ENCODE measurements at places on chromosomes 2 and 18.

- no peak for DNase-seq
Measured at GRCh38 chr2:46390036-46390435, 89.3 kb upstream of the TMEM247 start.

GRCh38 chr2:240998706-240998994, 232 bp downstream of the SNED1 start:
- DNase-seq = no peak

DNA sequence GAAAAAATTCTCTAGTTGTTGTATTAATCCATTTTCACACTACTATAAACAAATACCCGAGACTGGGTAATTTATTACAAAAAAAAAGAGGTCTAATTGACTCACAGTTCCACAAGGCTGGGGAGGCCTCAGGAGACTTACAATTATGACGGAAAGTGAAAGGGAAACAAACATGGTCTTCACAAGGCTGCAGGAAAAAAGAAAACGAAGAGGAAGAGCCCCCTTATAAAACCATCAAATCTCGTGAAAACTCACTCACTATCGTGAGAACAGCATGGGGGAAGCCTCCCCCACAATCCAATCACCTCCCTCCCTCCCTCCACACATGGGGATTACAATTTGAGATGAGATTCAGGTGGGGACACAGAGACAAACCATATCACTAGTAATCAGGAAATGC, 61.7 kb upstream of the SPTBN1 start:
- DNase-seq = peak; percentile 44

DNA sequence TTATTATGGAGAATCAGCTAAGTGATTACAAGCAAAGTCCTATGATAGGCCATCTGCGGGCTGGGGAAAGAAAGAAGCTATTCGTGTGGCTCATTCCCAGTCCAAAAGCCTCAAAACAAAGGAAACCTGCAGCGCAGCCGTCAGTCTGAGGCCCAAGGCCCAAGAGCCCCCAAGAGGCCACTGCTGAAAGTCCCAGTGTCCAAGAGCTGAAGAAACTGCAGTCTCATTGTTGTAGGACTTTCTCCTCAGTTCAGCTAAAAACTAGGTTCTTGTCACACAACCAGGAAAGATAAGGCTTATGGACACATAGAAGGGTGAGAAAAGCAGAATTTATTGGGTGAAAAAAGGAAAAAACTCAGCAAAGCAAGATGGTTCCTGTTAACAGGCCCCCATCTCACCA, 143.2 kb downstream of the RHBDD1 start:
- DNase-seq = no peak

DNA sequence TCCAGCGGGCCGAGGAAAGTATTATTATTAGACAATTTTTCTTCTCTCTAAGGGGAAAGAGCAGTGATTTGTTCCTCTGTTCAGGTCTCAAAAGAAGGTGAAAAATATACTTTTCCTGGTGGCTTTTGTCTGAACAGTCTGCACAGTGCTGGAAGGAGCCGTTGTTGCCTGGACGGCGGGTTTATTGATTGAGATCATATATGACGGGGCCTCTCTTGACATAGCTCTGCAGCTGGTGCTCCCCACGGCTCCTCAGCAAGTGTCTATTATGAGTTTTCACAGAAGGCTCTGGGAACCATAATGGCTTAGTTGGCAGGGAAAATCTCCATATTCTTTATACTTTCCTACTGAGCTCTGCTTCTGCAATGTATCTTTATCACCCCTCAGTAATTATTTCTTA, 42.9 kb downstream of the FSHR start:
- DNase-seq = no peak

DNA sequence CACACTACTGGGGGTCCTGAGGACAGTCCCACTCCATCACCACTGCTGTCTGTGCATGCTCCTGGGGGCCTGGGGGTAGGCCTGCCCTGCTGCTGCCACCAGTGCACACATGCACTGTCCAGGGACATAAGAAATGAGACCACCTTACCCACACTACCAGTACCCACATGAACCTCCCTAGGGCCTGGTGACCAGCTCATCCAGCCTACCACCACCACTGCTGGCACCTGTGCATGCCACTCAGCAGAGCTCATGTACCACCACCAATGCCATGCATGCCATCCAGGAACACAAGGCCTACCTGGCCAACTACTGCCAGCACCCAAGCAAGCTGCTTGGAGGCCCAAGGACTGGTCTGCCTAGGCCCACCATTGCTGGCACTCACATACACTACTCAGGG, 112.8 kb downstream of the BARD1 start:
- no peak for DNase-seq

DNA sequence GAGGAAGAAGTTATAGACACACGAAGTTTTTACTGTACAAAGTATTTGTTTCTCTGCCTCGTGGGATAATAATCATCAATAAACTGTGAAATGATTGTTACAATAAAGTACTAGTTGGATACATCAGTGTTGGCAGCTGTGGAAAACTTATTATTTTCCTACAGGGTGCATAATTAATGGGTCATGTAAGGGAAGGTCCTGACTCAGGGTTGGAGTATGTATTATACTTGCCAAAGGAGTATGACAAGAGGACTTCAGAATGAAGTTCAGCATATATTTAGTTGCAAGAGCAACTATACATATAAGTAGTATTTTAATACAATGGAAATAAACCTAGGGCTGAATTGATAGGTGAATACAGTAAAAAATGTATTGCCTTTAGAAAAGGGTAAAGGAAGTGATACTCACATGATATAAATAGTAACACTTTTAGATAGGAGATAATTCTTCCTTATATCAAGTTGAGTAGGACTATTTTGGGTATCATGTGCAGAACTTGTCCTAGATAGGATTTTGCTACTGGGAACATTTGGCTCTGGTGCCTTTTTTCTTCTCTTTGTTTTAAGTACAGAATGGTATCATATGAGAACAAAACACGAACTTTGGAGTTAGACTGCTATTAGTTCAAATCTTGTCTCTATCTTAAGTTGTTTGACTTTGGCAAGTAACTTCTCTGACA, 79.1 kb downstream of the PLCL1 start:
- DNase-seq = no peak

DNA sequence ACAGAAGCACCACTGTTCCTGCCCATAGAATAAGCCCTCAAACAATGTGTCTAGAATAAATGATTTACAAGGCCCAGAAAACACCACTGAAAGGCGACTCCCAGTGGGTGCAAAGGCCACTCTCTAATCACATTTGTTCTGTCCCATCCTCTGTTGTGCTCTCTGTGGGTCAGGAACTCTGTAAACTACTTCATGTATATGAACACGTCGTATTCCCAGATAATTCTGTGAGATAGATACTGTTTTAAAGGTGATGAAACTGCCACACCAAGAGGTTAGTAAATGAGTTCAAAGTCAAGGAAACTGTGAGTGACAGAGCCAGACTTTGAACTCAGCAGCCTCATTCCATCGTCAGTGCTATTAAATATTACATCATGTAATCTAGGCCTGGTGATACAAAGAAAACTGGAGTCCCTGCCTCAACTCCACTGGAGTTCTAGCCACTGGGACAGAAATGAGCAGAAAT, 269.7 kb upstream of the DCC start:
- no peak for DNase-seq

DNA sequence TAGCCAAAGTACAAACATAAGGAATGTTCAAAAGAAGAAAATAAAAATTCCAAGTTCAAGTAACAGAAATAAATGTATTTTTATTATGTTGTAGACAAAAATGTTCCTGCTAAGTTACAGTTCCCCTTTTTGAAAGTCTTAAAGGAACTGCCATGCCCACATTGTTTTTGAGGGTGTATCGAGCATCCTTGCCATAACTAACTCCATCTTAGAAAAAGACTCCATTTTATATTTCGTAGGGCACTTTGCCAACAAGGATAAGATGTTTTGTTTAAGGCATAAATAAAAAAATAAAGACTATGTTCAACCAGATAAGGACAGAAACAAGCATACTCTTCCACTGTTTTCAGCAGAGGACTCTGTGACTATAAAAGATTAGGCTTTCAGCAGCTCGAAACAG, 67.3 kb downstream of the TMEM237 start:
- no peak for DNase-seq

GRCh38 chr18:12679183-12679786, 21.4 kb upstream of the SPIRE1 start:
- no peak for DNase-seq

- DNase-seq = no peak
Measured at GRCh38 chr18:44467718-44468117, 213.0 kb upstream of the SETBP1 start.

- no peak for DNase-seq
Measured at GRCh38 chr2:1893856-1894255, 149.5 kb upstream of the PXDN start.

- no peak for DNase-seq
Measured at GRCh38 chr2:204665207-204665606, 119.9 kb downstream of the PARD3B start.

DNA sequence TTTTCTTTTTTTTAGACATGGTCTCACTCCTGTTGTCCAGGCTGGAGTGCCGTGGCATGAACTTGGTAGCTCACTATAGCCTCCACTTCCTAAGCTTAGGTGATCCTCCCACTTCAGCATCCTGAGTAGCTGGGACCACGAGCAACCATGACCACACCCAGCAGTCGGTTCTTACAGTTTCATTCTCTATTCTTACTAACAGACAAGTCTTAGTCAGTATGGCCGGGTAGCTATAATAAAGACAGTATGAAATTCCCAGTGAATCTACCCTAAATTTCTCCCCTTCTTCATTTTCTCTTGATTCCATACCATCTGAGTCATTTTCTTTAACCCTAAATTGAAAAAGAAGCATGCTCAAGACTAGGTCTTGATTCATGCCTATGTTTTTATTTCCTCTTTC, 775.3 kb upstream of the NRXN1 start:
- DNase-seq = no peak

- DNase-seq = no peak
Measured at GRCh38 chr2:83081826-83082690, 1377.0 kb downstream of the SUCLG1 start.

GRCh38 chr2:217047631-217048030, 187.8 kb upstream of the TNP1 start:
- DNase-seq = no peak

DNA sequence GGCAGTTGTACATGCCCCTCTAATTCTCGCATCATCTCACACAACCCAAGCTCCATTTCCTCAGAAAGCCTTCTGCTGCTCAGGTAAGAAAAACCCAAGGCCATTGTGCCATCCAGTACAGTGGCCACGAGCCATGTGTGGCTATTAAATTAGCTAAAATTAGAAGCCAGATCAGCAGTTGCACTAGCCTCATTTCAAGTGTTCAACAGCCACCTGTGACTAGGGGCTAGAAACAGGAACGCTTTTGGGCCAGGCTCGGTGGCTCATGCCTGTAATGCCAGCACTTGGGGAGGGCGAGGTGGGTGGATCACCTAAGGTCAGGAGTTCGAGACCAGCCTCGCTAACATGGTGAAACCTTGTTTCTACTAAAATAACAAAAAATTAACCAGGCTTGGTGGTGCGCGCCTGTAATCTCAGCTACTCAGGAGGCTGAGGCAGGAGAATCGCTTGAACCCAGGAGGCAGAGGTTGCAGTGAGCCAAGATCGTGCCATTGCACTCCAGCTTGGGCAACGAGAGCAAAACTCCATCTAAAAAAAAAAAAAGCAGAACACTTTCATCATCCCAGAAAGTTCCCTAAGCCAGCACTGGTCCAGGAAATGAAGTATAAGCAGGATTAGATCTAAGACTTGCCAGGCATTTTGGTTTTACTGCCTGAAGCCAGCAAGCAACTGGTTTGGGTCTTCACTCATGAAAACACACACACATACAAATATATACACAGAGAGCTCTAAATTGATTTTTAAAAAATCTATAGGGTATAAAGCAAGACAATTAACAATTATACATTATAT, 35.7 kb downstream of the ATP8B1 start:
- DNase-seq = no peak

DNA sequence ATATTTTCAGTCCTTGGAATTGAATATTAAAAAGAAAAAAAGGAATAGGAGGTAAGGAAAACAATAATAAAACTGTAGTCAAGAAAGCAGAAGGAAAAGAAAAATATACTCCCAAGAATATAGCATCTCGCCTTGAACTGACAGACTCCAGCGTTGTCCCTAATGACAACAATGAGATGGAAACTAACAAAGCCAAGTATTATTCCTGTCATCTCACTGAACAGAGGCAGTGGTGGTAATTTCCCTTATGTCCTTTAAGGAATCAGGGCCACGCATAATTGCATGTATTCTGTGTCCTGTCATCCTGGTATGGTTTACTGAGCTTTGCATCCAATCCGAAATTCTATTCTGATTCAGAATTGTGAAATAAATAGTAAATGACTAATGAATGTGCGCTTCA, 158.9 kb downstream of the LRRTM4 start:
- no peak for DNase-seq

DNA sequence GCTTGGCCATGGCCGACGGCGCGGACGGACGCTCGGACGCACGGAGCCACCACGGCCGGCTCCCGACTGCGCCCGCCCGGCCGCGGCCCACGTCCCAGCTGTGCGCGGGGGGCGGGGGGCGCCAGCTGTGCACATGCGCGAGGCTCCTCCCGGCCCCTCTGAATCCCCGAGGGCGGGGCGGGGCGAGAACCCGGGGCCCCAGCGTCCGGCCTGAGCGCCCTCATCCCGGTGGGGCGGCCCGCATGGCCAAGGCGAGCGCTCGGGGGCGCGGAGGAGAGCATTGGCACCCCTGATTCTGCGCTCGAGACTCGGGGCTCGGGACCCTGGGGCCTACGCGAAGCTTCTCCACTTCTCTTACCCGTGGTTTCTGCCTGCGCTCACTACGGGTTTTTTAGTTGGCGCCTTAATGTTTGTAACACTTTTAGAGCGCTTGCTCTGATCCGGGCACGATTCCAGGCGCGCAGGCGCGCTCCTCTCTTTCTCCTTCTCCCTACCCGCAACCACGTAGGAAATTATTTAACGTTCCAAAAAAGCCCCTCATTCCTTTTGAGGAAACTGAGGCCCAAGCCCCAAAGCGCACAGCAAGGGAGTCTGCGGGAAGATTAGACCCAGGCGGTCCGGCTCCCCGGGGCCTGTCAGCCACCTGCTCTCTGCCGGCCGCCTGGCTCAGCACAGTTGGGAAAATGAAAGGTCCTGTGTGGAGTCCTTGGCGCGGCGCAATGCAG, at the start of gene PXDN:
Gene PXDN (minus strand): TSS at position 70 of the 725 bp plus-strand sequence. CDS start 60 bp downstream, at position 10.
- DNase-seq = no peak

GRCh38 chr18:7237673-7238272, 6.9 kb downstream of the LRRC30 start:
- DNase-seq = no peak

DNA sequence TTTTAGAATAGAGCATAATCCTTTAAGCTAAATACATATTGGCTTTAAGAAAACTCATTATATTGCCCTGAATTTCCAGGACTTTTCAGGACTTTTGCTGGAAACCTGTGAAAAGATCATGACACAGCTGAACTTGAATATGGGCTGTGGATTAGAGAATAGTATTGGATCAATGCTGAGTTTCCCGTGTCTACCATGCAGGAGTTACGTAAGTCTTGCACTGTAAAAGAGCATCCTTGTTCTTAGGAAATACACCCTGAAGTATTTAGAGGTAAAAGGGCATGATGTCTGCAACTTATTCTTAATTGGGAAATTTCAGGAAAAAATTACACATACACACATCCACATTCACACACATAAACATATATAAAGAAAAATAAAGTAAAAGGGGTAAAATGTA, 82.1 kb downstream of the ZFP36L2 start:
- DNase-seq = no peak

- no peak for DNase-seq
Measured at GRCh38 chr2:11611251-11611650, 58.7 kb downstream of the NTSR2 start.

GRCh38 chr18:34631093-34631966, 78.8 kb upstream of the DTNA start:
- DNase-seq = no peak

- DNase-seq = no peak
Measured at GRCh38 chr2:147122944-147123343, 721.9 kb upstream of the ACVR2A start.

- DNase-seq = peak; percentile 3
Measured at GRCh38 chr2:28082131-28082530, 191.6 kb downstream of the BABAM2 start.
